ENCODE measurements at places on chromosomes 12 and 14. TPM values are rescaled to one million over a fixed set of nuclear protein-coding genes. Genes with fewer than 3 reads are reported as not detected.
A peak's percentile ranks its signal among the peaks of the same experiment; 100 is the strongest.

GRCh38 chr14:68368850-68369249 lies 424.0 kb downstream of the ZFP36L1 start:
- H3K4me3 ChIP-seq, result no peak overlapping the region
- H3K36me3 ChIP-seq, result no peaks in the 10 kb centered on the region
- H3K27me3 ChIP-seq, result no peaks in the 10 kb centered on the region
- H3K4me1 ChIP-seq, result no peaks in the 10 kb centered on the region
- H3K27ac ChIP-seq, result no peak overlapping the region

Gene PIWIL1
- total RNA-seq, result not detected

Gene C12orf56
- not detected for total RNA-seq

- no peaks in the 10 kb centered on the region for H3K36me3 ChIP-seq
- H3K4me1 ChIP-seq, result no peaks in the 10 kb centered on the region
- no peak overlapping the region for H3K27ac ChIP-seq
- DNase-seq, result no peak
These were observed 62.6 kb downstream of the FBXL14 start for GRCh38 chr12:1531654-1532374.

Gene SLC6A15
- 0.55 TPM for total RNA-seq

GRCh38 chr14:51963286-51963685 lies 26.1 kb upstream of the RTRAF start:
- H3K4me1 ChIP-seq, result no peaks in the 10 kb centered on the region
- DNase-seq, result no peak
- H3K27ac ChIP-seq, result no peak overlapping the region
- H3K27me3 ChIP-seq, result no peaks in the 10 kb centered on the region
- no peaks in the 10 kb centered on the region for H3K36me3 ChIP-seq

GRCh38 chr12:81095501-81096232 lies 17.8 kb downstream of the ACSS3 start:
- H3K4me3 ChIP-seq, result no peak overlapping the region
- DNase-seq, result no peak
- H3K36me3 ChIP-seq, result no peaks in the 10 kb centered on the region
- H3K27ac ChIP-seq, result no peak overlapping the region
- H3K4me1 ChIP-seq, result no peaks in the 10 kb centered on the region
- H3K27me3 ChIP-seq, result no peaks in the 10 kb centered on the region

Gene CMKLR1
- total RNA-seq, result 55.4 TPM

Gene LMNTD1
- not detected for total RNA-seq

- no peak for DNase-seq
- no peak overlapping the region for H3K27ac ChIP-seq
- H3K36me3 ChIP-seq, result no peaks in the 10 kb centered on the region
- H3K27me3 ChIP-seq, result no peaks in the 10 kb centered on the region
- H3K4me3 ChIP-seq, result no peak overlapping the region
These were observed 99.5 kb downstream of the SLC16A7 start for GRCh38 chr12:59695379-59695778.

DNA sequence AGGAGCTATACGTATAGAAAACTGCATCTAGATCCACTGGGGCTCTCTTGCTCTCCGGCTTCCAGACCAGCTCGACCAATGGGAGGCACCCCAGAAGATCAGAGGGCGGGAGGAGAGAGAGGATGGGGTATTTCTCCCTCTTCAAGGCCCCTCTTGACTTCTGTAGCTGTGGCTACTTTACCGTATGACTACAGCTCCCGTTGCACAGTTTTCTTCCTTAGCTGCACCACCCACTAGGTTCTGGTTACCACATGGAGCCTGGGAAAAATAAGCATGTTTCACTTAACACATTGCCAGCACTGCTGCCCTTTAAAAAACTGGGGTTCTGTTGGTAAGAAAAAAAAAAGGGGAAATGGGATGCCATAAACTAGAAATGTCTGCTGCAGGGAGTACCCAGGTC lies 214.4 kb downstream of the TBX5 start:
- H3K27ac ChIP-seq, result no peak overlapping the region
- H3K4me1 ChIP-seq, result no peaks in the 10 kb centered on the region
- H3K4me3 ChIP-seq, result no peak overlapping the region
- no peaks in the 10 kb centered on the region for H3K36me3 ChIP-seq
- H3K27me3 ChIP-seq, result peaks cover 2% of the 10 kb centered on the region

DNA sequence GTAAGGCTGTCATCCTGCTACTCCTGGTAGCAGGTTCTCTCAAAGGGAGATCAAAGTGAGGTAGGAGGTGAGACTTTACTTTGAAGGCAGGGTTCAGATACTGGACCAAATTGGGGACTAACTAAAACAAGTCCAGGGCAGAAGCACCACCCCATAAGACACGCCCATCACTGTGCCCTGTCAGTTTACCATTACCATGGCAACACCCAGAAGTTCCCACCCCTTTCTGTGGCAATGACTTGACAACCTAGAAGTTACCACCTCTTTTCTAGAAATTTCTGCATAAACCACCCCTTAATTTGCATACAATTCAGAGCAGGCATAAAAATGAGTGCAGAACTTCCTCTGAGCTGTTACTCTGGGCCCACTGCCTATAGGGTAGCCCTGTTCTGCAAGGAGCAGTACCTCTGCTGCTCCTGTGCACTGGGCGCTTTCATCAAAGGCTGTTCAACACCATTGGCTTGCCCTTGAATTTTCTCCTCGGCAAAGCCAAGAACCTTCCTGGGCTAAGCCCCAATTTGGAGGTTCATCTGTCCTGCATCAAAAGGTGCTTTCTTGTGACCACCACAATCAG lies 64.8 kb upstream of the MAX start:
- no peaks in the 10 kb centered on the region for H3K4me1 ChIP-seq
- H3K27ac ChIP-seq, result no peak overlapping the region
- DNase-seq, result no peak

DNA sequence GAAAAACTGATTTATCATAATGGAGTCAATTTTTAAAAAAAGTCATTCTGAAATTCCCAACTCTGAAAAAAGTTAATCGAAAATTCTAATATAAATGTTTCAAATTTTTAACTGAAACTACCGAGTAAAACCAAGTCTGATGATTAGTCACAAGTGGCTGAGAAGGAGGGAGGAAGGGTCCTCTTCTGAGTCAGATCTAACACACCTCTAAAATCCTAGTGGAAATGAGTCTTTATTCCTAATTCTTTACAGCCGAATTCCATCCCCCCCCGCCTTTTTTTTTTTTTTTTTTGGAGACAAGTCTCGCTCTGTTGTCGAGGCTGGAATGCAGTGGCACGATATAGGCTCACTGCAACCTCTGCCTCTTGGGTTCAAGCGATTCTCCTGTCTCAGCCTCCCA lies 37.9 kb downstream of the RAD9B start:
- no peak for DNase-seq
- H3K4me3 ChIP-seq, result no peak overlapping the region
- H3K36me3 ChIP-seq, result no peaks in the 10 kb centered on the region
- H3K27me3 ChIP-seq, result no peaks in the 10 kb centered on the region

DNA sequence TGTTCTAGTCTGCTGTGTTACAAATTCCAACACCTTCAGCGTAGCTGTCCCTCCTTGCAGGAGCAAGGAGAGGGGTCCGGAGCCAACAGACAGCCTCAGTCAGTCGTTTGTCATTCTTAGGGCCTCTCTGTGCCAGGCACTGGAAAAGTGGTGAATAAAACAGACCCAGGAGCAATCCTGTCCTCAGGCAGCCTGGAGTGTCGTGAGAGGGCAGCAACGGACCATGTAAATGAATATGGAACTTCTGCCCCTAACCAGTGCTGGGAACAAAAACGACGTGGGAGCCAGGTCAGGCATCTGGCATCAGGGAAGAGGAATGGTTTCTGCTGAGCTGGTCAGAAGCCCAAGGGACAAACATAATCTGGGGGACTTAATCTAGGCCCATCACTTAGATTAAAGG lies 64.8 kb upstream of the PSMC1 start:
- no peak for DNase-seq
- no peak overlapping the region for H3K27ac ChIP-seq
- H3K4me3 ChIP-seq, result no peak overlapping the region
- H3K27me3 ChIP-seq, result no peaks in the 10 kb centered on the region
- H3K36me3 ChIP-seq, result no peaks in the 10 kb centered on the region

- DNase-seq, result no peak
- H3K4me1 ChIP-seq, result no peaks in the 10 kb centered on the region
- no peaks in the 10 kb centered on the region for H3K36me3 ChIP-seq
- H3K27me3 ChIP-seq, result no peaks in the 10 kb centered on the region
- H3K27ac ChIP-seq, result peak overlapping the region; percentile 64
- H3K4me3 ChIP-seq, result no peak overlapping the region
These were observed 181.1 kb downstream of the ESR2 start for GRCh38 chr14:64112867-64113678.

GRCh38 chr12:108670066-108670631 lies 36.5 kb upstream of the SELPLG start:
- H3K27ac ChIP-seq, result no peak overlapping the region
- H3K4me1 ChIP-seq, result peaks cover 8% of the 10 kb centered on the region
- H3K4me3 ChIP-seq, result no peak overlapping the region
- DNase-seq, result no peak

GRCh38 chr14:61620130-61620946 lies 75.0 kb upstream of the HIF1A start:
- DNase-seq, result no peak
- no peaks in the 10 kb centered on the region for H3K36me3 ChIP-seq
- no peaks in the 10 kb centered on the region for H3K4me1 ChIP-seq
- no peak overlapping the region for H3K4me3 ChIP-seq
- no peak overlapping the region for H3K27ac ChIP-seq

Gene DPPA3
- not detected for total RNA-seq

DNA sequence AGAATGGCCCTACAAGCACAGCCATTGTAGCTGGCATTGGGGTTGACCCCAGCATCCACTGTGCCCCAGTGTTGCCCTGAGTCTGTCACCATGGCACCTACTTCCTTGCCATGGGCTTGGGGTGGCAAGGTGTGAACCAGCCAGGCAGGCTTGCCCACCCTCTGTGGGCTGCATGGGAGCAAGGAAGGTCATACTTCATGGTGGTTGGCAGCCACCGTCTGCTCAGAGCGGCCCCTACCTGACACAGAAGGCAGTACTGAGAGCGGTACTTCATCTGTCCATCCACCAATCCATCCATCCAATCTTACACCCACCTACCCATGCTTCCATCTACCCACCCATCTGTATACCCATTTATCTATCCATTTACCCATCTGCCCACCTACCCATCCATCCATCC lies 160.1 kb downstream of the KIF26A start:
- H3K27ac ChIP-seq, result no peak overlapping the region
- no peaks in the 10 kb centered on the region for H3K4me1 ChIP-seq
- peak; percentile 14 for DNase-seq

DNA sequence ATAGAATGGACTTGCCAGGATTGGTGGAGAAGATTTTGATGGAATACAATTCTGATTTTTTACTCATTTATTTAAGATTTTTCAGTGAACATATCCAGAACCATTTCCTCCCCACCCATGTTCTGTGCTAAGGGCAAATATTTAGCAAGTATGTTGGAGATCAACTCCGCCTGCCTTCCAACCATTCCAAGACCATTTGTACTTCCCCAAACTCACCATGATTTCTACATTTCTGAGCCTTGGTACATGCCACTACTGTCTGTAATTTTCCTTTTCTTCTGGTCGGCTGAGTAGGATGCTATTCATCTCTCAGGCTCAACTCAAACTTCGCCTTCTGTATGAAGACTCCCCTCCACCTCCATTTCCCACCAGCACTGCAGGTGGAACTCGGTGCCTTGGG lies 150.6 kb downstream of the NTF3 start:
- no peak overlapping the region for H3K27ac ChIP-seq
- no peaks in the 10 kb centered on the region for H3K4me1 ChIP-seq
- no peak overlapping the region for H3K4me3 ChIP-seq
- H3K36me3 ChIP-seq, result no peaks in the 10 kb centered on the region

Gene INSM2
- total RNA-seq, result not detected

Gene GUCY2C
- total RNA-seq, result not detected

GRCh38 chr12:120738252-120739030 lies 12.8 kb downstream of the ACADS start:
- H3K36me3 ChIP-seq, result no peaks in the 10 kb centered on the region
- no peak overlapping the region for H3K4me3 ChIP-seq
- no peak overlapping the region for H3K27ac ChIP-seq
- no peak for DNase-seq
- no peaks in the 10 kb centered on the region for H3K27me3 ChIP-seq

Gene KCNH3
- 1.7 TPM for total RNA-seq

Gene ARHGEF40
- total RNA-seq, result 68.3 TPM

Gene DEGS2
- 0.99 TPM for total RNA-seq

DNA sequence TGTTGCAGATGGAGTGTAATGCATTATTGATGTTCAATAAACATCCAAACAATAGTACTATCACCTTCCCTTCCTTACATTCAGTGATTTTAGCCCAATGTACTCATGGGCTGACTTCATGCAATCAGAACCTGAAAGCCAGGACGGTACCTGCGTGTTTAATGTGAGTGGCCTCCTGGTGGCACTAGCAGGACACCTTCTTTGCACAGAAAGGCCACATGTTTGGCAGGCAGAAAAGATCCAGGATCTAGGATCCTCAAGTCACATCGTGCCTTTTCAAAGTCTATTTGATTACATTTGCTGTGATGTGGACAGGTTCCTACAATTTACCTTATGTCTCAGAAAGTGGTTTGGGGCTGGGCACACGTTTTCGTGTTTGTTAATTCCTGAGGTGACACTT lies 82.9 kb downstream of the NEDD1 start:
- no peak for DNase-seq
- H3K27ac ChIP-seq, result no peak overlapping the region
- no peaks in the 10 kb centered on the region for H3K4me1 ChIP-seq
- no peaks in the 10 kb centered on the region for H3K27me3 ChIP-seq
- no peak overlapping the region for H3K4me3 ChIP-seq

DNA sequence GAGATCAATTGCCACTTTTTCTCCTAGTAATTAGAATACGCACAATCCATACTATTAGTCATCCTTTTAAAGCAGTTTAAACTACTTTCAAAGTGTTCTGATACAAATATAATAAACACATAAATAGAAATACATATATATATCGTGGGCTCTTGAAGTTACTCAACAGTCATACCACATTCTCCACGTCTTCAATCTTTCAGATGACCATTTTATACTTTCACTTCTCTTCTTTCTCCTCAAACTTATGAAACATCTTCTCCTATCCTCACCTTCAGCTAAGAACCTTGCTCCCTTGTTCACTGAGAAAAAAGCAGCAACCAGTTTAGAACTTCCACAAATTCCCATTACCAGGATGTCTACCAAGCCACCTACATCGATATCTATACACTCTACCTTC lies 19.2 kb downstream of the CEP290 start:
- DNase-seq, result no peak
- H3K27ac ChIP-seq, result no peak overlapping the region
- peaks cover 2% of the 10 kb centered on the region for H3K36me3 ChIP-seq
- H3K27me3 ChIP-seq, result no peaks in the 10 kb centered on the region

- H3K4me3 ChIP-seq, result no peak overlapping the region
- no peaks in the 10 kb centered on the region for H3K4me1 ChIP-seq
- no peak for DNase-seq
- H3K36me3 ChIP-seq, result no peaks in the 10 kb centered on the region
- no peak overlapping the region for H3K27ac ChIP-seq
- no peaks in the 10 kb centered on the region for H3K27me3 ChIP-seq
These were observed 8.2 kb downstream of the HIP1R start for GRCh38 chr12:122843455-122843854.

Gene IL23A
- not detected for total RNA-seq

- H3K4me3 ChIP-seq, result no peak overlapping the region
- no peaks in the 10 kb centered on the region for H3K36me3 ChIP-seq
- no peak for DNase-seq
- H3K27ac ChIP-seq, result no peak overlapping the region
- H3K4me1 ChIP-seq, result no peaks in the 10 kb centered on the region
These were observed 20.5 kb upstream of the TMCC3 start for GRCh38 chr12:94670898-94671297.

Measured in aorta (tissue), 5 donors.